ENCODE measurements at places on chromosomes 16 and 17.

DNA sequence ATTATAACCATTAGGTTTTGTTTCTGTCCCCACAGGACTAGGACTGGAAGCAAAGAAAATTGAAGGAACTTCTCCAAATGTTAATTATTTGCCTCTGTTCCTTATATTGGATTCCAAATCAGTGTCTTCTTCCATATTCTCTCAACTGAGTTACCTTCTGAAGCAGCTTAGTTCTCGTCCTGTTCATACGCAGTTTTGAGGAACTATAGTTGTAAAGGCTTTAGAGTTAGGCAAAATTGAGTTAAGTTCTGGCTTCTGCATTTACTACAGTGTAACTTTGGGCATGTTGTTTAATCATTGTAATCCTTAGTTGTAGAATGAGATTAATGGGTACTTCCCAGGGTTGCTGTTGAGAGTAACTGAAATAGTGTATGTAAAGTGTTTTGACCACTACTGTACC is 11.2 kb downstream of the CBFB start:
- no peak for DNase-seq

DNA sequence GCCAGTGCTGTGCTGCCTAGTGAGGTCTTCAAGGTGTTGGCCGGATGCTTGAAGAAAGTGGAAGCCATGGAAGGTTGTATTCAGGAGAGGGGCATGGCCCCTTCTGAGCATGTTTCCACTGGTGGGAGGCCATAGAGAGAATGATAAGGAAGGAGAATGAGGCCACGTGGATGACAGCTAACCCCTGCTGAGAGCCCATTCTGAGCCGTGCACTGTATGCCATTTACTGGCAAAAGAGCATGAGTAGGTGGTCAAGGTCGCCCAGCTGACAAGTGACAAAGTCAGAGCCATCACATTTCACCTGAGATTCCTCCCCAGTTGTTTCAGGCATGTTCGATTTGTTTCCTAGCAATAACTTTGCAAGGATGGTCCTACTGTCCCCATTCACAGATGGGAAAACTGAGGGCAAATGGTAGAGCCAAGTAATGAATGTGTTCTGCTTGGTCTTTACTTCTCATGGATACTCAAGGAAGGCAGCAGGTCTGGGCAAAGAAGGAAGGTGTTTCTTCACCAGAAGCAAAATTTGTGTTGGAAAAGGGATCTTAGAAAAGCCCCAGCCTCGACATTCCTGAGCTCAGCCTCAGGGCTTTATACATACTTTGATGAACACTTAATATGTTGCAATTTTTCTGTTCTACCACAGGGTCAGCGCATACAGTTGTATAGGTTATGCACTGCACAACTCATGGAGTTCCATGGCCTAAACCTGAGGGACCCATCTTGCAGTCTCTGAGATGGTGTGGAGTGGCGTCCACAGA is 10.5 kb upstream of the NKD1 start:
- no peak for DNase-seq

DNA sequence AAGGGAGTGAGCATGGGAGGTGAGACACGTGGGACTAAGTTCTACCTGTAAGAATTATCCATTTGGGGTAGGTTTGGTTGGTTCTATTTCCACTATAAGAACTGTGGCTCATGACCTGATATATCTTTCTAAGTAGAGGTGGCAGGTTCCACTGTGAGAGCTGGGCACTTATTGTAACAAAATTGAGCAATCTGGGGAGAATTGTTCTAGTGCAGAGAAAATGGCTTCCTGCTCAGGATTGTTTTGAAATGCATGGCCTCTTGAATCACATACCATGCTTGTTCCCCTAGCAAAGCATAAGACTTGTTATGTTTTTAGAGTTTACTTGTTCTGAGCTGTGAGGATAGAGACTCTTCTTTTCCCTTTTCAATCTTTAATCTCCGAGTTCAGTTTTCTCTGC is 125.9 kb downstream of the MAP2K6 start:
- DNase-seq = no peak

GRCh38 chr17:56679777-56680422 is 86.4 kb downstream of the NOG start:
- DNase-seq = no peak

DNA sequence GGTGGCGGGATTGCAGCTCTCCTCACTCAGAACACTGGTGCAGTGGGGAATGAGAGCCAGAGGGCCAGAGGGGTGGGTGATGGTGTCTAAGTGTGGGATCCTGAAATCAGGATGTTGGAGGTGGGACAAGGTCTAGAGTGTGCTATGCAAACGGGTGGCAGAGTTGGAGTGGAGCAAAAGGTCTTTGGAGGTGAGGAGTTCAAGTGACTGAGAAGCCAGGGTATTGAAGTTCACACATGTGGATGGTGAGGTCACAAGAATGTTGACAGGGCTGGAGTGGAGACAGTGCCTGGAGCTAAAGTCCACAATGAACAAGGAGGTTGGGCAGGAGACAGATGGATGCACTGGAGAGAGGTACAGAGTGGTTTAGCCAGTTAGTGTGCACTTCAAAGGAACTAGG is 38.3 kb upstream of the MAP3K14 start:
- DNase-seq = no peak

GRCh38 chr17:66542129-66542966 is 239.9 kb downstream of the PRKCA start:
- DNase-seq = no peak

GRCh38 chr16:29736764-29737163 is 9.0 kb downstream of the C16orf54 start:
- DNase-seq = no peak

DNA sequence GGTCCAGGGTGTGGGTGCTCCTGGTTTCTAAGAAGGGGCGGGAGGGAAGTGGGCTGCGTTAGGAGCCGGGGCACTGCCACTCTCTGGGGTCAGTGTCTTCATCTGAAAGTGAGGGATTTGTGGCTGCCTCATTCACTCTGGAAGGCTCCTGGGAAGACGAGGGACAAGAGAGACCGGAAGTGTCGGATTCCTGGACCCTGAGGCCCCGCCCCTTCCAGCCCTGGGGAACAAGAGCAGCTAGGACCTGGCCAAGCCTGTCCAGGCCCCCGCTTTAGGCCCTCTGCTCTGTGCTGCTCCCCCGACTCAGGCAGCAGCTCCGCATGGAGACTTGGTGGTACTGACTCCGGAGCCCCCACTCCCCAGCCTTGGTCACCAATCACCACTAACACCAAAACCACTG is 6.5 kb downstream of the LGALS3BP start:
- DNase-seq = no peak

DNA sequence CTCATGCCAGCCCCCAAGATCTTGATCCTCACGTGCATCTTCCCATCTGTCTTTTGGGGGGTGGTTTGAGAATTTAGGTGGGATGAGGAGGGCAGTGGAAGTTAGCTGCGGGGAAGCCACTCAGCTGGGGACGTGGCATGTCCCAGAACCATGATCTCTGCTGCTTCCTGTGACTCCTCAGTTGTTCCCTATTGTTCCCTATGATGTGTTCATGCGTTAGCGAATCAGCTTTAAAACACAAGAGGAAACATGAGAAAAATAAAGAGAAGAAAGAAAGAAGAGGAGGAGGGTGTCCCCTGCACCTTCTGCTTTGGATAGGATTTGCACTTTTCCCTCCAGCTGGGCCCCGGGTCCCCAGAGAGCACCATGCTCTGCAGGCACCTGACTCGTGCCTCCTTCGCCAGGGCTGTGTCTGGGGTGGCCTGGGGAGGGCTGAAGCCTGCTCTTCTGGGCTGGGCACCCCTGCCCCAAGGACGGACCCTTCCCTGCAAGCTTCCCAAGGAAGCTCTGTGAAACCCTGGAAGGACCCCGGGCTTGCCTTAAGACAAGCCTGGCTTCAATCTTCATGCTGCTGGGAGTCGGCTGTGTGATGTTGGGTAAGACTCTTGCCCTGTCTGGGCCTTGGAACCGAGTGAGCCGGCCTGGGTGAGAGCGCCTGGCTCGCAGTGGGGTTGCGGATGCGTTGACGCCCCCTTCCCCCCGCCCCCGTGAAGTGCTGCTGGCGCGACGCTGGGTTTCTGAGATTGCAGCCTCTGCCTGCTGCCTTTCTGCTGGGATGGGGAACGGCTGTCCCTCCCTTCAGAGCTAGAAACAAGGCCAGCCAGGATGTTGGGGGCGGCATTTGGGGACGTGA is 62.8 kb upstream of the CIBAR2 start:
- DNase-seq = no peak

- no peak for DNase-seq
Measured at GRCh38 chr17:2466931-2467330, 44.8 kb downstream of the METTL16 start.

DNA sequence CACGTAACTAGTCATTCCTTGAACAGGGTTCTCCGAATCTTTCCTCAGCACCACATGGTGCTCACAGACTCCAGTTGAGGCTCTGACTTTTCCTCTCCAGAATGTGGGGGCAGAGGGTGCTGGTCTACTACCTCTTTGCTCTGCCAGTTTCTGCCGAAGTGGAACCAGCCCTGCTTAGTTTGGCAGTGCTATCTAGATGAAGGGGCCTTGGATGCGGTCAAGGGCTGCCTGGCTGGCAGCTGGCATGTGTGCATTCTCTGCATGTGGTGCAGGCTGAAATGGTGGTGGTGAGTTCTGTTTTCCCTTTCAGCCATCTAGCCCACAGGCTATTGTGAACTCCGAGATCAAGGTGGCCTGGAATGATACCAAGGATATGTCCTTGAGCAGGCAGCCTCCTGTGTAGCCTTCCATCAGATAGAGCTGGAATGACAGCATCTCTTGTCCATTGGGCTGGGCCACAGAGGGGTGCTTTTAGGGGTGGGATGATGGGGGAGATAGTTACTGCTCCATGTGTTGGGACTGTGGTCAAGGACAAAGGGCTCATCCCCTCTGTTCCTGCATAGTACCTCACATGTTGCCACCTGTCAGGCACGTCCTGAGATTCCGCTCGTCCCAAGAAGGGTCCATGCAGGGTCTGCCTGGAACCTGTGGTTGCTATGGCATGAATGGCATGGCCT is 2.0 kb downstream of the DYNLL2 start:
- no peak for DNase-seq

GRCh38 chr17:10737736-10738135 is 7.9 kb upstream of the TMEM220 start:
- DNase-seq = no peak

- DNase-seq = no peak
Measured at GRCh38 chr16:3158026-3158509, 23.2 kb downstream of the ZNF213 start.

GRCh38 chr16:31711344-31711845 is 162.2 kb upstream of the ZNF267 start:
- no peak for DNase-seq

DNA sequence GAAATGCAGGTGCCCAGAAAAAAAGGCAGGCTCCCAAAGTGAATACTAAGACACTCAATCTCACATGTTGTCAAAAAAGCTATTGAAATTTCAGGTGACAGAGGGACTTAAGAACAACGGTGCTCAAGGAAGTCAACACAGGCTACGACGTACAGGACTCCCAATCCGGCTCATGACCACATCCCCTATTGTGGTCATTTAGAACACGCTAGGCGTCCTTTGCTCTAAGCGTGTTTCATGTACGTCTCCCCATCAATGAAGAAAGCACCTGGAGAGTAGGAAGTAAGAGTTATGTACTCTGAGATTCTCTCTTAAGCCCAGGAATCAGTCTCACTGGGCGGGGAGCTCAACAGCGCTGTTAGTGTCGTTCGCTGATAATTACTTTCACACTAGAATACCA is 94.1 kb downstream of the MRM3 start:
- DNase-seq = no peak

GRCh38 chr16:81551821-81552304 is 107.3 kb downstream of the CMIP start:
- peak; percentile 69 for DNase-seq

GRCh38 chr17:42068979-42069378 is 18.6 kb upstream of the C17orf113 start:
- no peak for DNase-seq

- no peak for DNase-seq
Measured at GRCh38 chr17:4304417-4305027, 40.7 kb upstream of the ANKFY1 start.

- DNase-seq = no peak
Measured at GRCh38 chr17:49447628-49448302, 33.1 kb upstream of the PHB1 start.

DNA sequence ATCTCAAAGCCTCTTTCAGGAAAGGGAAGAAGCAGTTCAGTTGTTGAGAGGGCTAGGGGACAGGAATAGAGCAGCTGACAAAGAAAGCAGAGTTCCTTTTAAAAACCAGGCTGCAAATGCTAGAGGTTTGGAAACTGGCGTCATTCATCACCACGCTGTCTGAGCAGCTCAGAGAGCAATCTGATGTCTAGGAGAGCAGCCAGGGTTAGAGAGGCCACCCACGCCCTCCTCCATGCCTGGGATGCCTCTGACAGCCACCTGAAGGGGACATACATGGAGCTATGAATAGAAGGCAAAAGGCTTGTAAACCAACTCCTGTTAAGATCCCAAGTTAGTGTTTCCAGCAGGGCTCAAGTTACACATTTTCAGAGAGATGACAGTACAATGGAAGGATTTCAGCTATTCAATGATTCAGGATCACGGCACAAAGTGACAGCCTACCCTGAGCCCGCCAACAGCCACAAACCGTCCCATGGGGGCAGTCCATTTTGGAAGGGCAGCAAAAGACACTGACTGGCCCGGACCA is 12.4 kb downstream of the RAB5C start:
- DNase-seq = no peak

- DNase-seq = no peak
Measured at GRCh38 chr16:3212567-3212966, 22.4 kb downstream of the ZNF200 start.

DNA sequence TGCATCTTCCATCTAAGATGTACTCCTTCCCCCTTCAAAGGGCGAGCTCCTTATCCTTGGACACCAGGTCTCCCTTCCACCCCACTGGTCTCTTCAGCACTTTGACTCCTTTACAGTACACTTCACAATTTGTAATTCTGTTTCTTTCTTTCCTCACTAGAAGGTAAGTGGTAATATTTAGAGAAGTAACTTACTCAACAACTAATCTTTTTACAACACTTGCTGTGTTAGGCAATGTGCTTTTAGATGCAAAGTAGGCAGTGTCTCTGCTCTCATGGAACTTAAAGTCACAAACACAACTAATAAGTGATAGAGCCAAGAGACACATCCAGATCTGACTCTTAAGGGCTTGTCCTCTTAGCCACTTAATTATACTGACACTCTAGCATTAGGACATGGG is 6.4 kb downstream of the SIAH1 start:
- DNase-seq = no peak

Data from right cardiac atrium (tissue), 5 donors.